Fibroblast of skin of back (primary cell): ENCODE measurements at places on chromosomes 5 and 9.

DNA sequence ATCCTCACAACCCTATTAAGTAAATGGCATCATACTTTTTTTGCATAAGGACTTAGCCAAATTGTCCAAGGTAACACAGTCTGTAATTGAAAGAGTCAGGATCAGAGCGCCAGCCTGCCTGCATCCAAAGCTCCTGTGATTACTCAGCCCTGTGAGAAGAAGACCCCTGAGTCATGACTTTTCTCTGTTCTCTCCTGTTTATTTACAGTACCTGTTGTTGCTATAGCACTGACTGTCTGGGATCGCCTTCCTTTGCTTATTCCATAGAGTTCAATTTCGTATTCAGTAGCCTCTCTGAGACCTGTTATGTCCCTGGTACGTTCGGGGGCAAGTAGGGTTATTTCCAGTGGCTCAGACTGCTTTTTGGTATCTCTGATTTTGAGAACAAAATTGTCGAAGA, 71.8 kb downstream of the TNC start:
- DNase-seq = no peak

- no peak for DNase-seq
Measured at GRCh38 chr9:135344523-135344901, 135.1 kb upstream of the PPP1R26 start.

DNA sequence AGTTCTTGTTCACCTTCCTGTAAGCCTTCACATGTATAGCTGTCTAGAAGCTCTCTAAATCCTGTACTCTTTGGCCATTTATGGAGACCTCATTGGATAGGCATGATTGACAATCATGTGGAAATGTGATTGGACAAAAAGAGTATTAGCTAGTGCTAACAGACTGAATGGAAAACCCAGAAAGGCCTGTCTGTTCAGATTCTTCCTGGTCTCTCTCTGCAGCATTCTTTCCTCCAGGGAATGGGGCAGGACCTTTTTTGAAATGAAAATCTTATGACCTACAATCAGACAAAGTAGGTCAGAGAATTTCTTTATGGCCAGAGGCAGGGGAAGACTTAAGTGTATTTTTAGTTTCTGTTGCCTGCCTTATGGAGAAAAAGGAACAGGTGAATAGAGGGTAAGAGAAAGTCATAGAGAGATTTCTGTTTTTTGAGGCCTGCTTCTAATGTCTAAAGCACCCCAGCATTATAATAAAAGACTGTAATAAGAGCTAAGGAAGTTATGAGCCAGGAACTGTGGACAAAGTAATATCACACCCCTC, 152.4 kb upstream of the CCDC152 start:
- no peak for DNase-seq

DNA sequence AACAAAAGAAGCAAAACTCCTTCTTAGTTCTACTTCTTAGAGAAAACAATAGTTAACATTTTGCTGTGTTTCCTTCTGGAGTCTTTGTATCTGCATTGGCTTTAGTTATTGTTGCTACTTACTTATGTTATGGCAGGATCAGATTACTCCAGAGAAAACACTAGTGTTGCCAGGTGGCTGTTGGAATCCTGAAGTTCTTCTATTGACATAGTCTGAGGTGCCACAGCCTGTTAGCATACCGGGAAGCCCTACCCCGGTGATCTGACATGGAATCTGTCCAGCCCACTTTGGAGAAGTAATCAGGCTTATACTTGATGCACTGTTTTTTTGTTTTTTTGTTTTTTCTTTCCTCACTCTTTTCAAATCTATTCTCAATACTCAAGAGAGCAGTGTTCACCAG, 68.5 kb upstream of the CEP78 start:
- no peak for DNase-seq

- DNase-seq = peak; percentile 53
Measured at GRCh38 chr5:125263356-125263755, 516.9 kb upstream of the ZNF608 start.

DNA sequence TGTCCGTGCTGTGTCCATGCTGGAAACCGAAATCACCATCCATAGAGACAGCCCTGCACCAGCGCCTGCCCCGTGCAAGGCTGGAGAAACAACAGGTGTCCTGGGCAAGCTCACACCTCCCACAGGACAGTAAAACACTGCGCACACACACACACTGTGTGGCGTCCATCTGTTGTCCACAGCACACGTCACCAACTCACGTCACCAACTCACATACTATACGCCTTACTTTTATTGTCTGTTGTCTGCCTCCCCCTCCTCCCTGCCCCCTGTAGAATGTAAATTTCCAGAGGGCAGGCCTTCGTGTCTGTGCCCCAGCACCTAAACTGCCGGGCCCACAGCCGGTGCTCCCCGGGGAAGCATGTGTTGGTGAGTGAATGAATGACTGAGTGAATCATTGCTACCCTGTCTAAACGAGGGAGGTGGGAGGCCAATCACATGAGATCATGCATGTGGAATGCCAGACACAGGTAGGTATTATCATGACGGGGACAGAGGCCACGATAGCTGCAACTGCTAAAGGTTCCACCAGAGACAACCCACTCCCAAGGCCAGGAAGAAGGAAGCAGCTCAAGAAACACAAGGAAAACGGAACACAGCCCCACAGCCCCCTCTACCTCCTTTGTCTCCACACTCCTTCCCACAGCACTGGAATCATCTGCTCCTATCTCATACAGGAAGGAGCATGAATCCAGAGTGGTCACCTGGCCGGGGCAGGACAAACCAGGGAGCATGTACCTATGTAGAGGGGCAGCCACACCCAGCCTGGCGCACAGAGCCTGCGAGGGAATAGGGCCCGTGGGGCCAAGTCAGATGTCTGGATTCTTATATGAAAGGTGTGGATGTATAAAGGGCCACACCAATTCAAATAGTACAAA, 41.9 kb downstream of the STK10 start:
- DNase-seq = no peak

DNA sequence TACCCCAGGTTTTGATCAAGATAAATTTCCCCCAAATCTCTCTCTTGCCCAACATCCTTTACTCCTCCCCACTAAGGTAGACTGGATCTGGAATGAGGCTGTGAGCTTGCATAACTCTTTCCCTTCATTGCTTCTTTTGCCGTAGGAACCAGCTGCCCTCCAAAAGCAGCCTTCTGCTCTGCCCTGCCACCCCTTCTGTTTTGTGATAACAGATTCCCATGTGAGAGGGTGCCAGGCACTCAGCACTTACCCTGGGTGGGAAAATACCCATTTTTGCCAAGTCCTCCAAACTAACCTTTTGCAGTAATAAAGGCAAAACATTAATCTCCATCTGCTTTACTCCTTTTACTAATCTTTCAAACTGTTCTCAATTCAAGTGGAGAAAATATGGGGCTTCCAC, 182.6 kb downstream of the ASTN2 start:
- no peak for DNase-seq

- DNase-seq = no peak
Measured at GRCh38 chr5:161548487-161549094, 2.1 kb upstream of the GABRB2 start.

DNA sequence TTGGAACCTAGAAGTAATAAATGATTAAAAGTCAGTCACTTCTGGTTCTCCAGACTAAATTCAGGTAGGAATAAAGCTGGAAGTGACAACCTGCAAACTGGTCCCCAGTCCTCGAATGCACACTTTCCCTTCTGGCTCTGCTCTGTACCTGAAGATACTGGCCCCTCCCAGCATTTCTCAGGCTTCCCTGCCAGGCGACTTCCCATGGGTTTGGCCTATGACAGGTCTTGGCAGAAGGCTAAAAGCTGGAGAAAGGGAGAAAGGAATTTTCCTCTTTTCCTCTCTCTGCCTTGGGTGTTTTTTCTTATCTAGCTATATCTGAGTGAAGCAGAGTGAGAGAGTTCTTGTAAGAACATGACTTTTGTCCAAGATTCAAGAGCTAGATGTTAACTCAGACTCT, 1005.7 kb downstream of the DTWD2 start:
- DNase-seq = no peak

GRCh38 chr5:175680020-175680419, 22.1 kb downstream of the HRH2 start:
- no peak for DNase-seq

DNA sequence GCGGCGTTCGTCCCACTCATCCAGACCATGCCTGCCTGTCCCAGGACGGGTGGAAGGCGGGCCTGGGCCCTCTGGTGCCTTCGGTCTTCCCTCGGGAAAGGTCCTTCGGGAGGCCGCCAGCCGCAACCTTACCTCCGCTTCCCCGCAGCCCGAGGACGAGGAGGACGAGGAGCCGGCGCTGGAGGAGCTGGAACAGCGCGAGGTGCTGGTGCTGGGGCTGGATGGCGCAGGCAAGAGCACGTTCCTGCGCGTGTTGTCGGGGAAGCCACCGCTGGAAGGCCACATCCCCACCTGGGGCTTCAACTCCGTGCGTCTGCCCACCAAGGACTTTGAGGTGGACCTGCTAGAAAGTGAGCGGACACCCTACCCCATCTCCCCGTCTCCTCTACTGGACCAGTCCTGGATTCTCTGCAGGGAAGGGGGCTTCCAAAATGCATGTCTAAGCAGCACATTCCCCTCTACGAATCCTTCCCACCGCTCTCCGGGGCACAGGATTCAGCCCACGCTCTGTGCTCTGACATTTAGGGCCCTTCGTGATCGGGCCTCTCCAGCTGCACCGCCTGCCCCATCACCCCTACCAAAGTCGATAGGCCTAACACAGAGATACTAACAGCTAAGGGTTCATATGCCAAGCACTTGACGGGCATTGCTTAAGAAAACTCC, 1.1 kb downstream of the ARL10 start:
- no peak for DNase-seq

- DNase-seq = no peak
Measured at GRCh38 chr9:114367772-114368569, 19.8 kb downstream of the AKNA start.

GRCh38 chr5:39400713-39401578, 23.8 kb downstream of the DAB2 start:
- peak; percentile 82 for DNase-seq

GRCh38 chr5:38249301-38249700, 9.1 kb upstream of the EGFLAM start:
- no peak for DNase-seq

GRCh38 chr5:1251678-1252580, 26.7 kb downstream of the SLC6A18 start:
- no peak for DNase-seq

- no peak for DNase-seq
Measured at GRCh38 chr9:26527931-26528330, 364.7 kb downstream of the CAAP1 start.

- no peak for DNase-seq
Measured at GRCh38 chr5:159244163-159244562, 18.9 kb upstream of the UBLCP1 start.

- no peak for DNase-seq
Measured at GRCh38 chr9:107404736-107405135, 84.8 kb downstream of the KLF4 start.

DNA sequence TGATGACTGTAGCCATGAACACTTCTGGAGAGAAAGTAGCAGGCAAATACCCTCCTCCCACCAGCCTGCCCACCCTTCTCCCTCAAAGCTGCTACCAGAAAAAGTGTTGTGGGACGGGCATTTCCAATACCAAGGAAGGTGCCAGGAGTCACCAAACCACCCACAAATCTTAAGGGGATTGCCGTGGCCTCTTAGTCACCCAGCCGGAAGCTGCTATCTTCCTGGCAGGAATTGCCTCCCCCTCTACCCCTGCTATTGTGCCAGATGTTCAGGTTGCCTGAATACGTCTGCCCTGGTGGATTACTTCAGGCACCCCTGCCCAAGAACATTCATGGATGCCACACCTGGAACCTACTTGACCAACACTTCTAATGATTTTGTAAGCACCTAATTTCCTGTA, 156.1 kb downstream of the TTC39B start:
- no peak for DNase-seq

DNA sequence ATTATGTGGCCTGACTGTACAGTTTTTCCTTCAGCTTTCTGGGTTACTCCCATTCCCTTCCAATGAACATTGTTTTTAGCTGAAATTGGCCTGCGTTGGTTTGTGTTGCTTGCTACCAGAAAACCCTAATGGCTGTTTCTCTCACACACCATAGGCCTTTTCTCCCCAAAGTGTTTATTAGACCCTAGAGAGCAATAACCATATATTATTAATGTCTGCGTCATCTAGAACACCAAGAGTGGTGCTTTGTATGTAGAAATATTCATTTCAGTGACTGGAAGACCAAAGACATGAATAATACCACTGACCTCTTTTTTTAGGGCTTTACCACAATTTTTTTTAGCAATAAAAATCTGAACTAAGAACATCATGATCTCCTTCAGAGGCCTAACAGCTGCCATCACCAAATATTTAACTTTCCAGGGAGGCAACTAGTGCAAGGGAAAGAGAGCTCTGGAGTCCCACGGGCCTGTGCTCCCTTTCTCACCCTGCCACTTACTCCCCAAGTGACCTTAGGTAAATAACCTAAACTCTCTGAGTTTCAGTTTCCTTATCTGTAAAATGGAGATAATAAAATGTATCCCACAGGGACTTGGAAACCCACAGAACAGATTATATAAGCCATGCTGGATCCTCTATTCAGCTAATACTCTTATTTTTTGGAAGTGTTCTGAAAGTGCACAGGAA, 201.9 kb upstream of the ISL1 start:
- DNase-seq = no peak

DNA sequence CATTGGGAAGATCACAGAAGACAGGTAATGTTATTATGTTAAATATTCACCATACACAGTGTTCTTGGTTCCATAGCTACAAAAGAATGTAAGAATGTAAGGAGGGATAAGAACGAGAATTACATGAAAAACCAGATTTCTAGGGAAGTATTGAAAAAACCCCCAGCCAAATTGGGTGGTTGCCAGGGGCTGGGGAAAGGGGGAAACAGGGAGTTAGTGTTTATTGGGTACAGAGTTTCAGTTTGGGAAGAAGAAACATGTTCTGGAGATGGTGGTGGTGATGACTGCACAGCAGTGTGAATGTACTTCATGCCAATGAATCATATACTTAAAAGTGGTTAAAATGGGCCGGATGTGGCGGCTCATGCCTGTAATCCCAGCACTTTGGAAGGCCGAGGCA, 40.3 kb downstream of the GLRX start:
- no peak for DNase-seq

GRCh38 chr5:137070521-137070920, 428.6 kb downstream of the SPOCK1 start:
- no peak for DNase-seq

- DNase-seq = no peak
Measured at GRCh38 chr5:168169791-168170190, 121.7 kb upstream of the WWC1 start.

DNA sequence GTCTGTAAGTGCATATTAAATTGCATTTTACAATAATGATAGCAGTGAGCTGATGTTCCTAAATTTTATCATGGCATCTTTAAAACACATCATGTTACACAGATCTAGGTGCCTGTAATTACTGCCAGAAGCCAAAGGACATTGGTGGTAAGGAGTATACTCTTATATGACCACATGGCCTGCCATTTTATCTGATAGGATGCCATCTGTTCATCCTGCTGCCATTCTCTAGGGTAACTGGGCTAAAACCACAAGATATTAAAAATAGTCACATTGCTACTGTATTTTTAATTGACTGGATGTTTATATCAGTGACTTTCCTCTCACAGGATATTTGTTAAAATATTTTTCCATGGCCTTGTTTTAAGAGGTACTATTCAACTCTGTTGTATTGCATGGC, 53.1 kb downstream of the HCN1 start:
- DNase-seq = no peak
